ENCODE measurements at places on chromosomes 1 and 21.

GRCh38 chr1:4020449-4020848, 120.4 kb upstream of the C1orf174 start:
- no peak for DNase-seq

DNA sequence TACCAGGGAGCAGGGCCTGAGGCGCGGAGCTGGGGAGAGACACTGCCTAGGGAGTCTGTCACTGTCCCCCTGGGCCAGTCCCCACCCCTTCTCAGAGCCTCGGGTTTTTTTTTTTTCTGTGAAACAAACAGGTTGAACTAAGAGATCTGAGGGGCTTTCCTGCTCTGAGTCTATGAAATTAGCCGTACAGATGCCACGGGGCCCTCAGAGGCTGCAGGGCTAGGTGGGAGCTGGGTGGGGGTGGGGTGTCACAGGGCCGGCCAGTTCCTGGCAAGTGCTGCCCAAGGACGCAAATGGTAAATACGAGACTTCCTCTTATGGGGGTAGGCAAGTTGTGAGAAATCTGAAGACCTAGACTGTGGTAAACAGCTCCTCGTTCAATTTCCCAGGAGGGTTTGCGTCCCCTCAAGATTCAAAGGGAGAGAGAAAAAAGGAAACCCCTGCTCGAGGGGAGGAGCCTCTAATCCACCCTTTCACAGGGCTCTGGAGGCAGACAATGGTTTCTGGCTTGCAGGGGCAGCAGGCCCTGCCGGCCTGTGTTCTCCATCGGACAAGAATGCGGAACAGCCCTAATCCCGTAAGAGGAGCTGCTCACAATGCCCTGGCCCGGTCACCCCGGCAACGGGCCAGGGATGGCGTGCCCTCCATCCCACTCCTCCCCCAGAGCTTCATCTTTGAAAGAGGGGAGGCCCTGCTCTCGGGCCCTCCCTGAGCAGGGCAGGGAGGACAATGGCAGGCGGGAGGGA, 7.8 kb downstream of the NUAK2 start:
- no peak for DNase-seq

- DNase-seq = no peak
These were observed 7.9 kb downstream of the MEF2D start for GRCh38 chr1:156492591-156493080.

DNA sequence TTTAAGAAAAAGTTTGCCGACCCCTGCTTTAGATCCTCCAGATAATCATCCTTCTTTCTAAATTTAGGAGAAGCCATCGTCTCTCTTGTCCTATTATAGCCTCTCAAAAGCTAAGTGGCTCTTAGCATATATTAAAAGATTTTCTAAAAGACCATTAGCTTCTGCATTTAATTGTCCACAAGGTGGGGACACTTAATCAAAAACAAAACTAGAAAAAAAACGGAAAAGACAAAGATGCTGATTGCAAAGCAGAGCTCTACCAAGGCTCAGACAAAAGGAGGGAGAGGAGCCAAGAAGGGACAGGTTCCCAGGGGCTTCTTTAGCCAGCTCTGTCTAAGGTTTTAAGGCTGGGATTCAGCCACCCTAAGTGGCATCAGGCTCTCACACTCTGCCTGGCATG, 128.3 kb upstream of the HMGB4 start:
- DNase-seq = no peak

DNA sequence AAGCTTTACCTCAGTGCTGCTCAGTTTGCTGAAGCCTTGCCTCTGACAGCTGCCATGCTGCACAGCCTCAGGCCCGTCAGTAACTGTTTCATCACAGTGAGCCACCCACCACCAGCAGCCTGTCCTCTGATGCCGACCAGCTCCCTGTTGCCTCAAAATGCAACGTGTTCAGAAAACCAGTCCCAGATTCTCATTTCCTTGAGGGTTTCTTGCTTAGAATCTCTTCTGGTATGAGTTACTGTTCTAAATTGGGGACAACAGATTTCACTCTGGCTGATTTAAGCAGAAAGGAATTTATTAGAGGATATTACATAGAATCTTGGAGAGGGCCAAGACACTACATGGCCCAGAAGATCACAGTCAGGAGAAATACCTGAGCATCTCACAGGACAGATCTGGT, 11.0 kb downstream of the UBL4B start:
- DNase-seq = no peak

DNA sequence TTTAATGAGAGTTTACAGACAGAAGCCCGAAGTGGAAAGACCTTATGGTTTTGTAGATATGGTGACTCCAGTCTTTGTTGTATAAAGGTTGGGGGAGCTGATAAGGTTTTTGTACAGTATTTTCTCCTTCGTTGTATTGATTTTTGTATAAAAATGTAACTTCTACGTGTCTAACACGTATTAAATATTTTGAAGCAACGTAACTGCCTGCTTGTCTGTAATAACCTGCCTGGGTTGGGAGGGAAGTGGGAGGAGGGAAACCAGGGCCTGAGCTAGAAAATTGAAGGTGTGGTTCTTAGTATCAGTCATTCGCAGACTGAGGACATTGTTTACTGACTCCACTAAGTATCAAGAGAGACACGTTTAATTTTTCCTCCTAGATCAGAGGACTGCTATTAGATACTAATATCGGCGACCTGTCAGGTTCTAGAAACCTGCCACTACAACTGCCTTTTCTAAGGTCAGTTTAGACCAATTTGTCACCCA, 2.2 kb downstream of the IER5 start:
- no peak for DNase-seq

DNA sequence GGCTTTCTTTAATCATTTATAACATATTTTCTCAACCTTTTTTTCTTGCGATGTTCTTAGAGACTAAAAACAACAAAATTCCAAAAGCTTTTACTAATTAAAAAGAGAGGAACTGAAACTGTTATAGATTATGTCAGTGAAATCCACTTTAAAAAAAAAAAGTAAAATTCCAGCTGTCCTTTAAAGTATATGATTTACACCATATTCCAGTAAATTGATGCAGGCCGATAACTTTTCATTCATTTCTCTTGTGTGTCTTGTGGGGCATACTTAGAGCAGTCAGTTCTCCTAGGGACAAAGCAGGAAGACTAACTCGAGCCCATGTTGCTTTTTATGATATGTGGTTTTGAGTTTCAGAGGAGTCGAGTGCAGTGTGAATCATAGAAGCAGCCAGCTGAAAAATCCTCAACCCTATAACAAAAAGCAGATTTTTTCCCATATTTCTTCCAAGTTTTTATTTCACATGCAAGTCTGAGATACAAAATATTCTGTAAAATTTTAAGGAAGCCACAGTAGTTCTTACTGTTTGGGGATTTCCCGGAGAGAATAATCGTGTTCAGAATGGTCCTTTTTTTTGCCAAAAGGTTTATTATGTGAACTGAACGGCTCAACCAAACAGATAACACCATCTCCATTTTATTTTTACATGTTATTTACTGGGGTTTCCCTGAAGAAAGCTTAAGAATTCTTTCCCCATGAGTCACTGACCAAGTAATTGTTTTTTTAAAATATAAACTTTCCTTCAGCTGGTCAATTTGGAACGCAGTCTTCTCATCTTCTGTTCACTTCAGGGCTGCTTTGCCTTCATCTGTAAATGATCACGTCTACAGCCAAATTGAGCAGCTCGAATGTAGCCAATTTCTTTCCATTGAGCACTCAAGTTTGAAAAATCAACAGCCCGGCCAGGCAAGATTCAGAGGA, 77.0 kb upstream of the C1orf105 start:
- no peak for DNase-seq

DNA sequence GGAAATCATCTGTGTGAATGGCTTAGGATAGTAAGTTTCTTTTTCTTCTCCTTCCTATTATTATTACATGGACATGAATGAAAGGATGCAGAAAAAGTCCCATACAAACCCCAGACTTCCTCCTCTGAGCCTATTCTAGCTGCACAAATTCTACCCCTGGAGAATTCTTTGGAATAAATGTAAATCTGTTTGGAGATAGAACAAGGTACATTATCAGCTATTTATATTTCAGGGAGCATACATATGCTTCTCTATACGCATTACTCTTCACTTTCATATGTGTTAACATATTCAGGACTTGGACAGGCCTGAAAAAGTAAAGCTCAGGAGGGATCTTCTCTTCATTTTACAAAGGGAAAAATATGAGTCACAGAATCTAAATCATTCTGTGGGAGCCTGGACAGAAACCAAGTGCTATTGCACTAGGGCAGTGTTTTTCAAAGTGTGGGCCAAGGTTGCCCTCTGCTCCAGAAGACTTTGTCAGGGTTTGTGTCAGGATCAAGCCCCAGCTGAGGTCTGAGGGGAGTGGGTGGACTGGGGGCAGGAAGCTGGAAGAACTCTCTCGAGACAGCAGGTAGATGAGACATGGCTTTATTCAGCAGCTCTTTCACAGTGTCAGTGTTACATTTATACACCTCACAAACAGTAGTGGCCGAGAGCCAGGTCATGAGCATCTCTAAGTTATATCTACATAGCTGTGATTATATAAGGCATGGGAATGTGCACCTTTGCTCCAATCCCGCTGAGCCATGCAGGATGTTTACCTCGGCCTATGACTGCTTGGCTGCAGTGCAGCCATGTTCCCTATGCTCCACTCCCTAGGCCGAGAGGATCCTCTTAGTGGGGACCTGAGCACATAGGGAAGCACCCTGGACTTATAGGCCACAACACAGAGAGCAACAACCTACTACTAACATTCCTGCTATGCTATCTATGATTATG, 114.3 kb downstream of the GDAP2 start:
- DNase-seq = no peak

DNA sequence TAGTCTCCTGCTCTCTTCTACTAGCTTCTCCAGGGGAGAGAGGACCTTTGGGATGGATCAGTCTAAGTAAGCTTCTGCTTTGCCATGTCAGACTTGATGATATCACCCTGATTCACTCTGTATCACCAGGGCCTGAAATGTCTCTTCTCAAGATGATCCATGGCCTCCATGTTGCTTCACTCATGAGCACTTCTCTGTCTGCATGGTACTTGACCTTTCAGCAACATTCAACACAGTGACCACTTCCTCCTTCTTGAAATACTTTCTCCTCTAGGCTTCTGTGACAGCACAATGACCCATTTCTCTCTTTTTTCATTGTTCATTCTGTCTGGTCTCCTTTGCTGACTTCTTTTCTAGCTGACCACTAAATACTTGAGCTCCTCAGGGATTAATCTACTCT, 35.3 kb upstream of the NGF start:
- no peak for DNase-seq

- DNase-seq = no peak
These were observed 2.6 kb downstream of the MARCKSL1 start for GRCh38 chr1:32333251-32333963.

- DNase-seq = no peak
These were observed 125.4 kb downstream of the EIF4G3 start for GRCh38 chr1:21051177-21051825.

GRCh38 chr1:228281631-228282328, 73.9 kb downstream of the OBSCN start:
- DNase-seq = no peak

DNA sequence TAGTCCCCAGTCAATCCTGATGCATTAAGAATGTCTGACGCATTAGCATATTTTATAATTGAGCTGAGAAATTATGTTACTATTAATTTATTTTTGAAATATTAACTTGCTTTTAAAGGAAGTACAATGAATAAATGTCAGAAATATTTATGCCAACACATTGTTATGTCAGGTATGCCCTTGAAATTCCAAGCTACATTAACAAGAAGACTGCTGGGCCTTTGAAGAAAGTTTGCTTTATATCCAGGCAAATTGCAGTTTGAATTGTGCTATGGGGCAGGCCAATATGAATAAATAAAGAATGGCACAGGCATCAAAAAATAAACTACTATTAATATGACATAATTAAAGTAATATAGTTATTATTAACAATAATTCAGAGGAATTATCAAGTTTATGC, 1391.3 kb downstream of the PLA2G4A start:
- no peak for DNase-seq

- DNase-seq = no peak
These were observed 124.5 kb downstream of the ZNF648 start for GRCh38 chr1:181936768-181937581.

GRCh38 chr1:223684488-223684792, 18.9 kb upstream of the CAPN8 start:
- DNase-seq = no peak

GRCh38 chr1:57411262-57411661, 12.6 kb downstream of the DAB1 start:
- no peak for DNase-seq

DNA sequence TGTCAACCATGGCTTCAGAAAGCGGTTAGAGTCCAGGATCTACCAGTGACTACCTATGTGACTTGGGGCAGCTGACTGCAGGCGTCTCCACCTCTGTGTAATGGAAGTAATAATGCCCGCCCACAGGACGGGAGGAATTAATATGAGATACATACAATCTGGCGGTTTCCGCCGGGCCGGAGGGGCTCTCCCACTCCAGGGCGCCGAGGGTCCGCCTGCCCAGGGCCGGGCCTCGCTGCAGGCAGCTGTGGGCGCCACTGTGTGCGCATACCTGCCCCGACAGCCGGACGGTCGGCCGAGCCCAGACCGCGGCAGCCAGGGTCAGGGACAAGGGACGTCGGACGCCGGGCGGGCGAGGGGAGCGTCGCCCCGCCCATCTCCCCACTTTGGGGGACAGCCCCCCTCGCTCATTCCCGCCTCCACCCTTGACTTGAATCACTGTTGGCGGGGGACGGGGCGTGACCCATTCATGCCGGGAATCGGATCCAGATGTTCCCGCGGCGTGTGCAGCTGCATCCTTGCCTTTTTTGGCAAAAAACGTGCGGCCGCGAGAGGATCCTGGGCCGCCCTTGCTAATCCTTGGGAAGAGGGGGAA, 6.0 kb upstream of the SF3A3 start:
- DNase-seq = no peak

GRCh38 chr1:221839321-221839720, 97.4 kb upstream of the DUSP10 start:
- no peak for DNase-seq

- DNase-seq = no peak
These were observed 63.8 kb downstream of the RYR2 start for GRCh38 chr1:237105826-237106225.

GRCh38 chr1:247295274-247295684, 36.4 kb downstream of the ZNF496 start:
- DNase-seq = no peak

- DNase-seq = no peak
These were observed 42.4 kb downstream of the CRYAA start for GRCh38 chr21:43211072-43211759.

- DNase-seq = no peak
These were observed 79.2 kb downstream of the HFM1 start for GRCh38 chr1:91325456-91325855.

- no peak for DNase-seq
These were observed 12.3 kb upstream of the LRRC8D start for GRCh38 chr1:89808441-89809117.

- no peak for DNase-seq
These were observed 120.9 kb downstream of the SYT2 start for GRCh38 chr1:202589190-202589930.

GRCh38 chr1:55039342-55040082, at the start of gene PCSK9:
Gene PCSK9 (plus strand): TSS chr1:55039548. CDS start chr1:55039838, 290 bp downstream.
- DNase-seq = no peak

GRCh38 chr1:209048941-209049669, 534.4 kb upstream of the CAMK1G start:
- no peak for DNase-seq

DNA sequence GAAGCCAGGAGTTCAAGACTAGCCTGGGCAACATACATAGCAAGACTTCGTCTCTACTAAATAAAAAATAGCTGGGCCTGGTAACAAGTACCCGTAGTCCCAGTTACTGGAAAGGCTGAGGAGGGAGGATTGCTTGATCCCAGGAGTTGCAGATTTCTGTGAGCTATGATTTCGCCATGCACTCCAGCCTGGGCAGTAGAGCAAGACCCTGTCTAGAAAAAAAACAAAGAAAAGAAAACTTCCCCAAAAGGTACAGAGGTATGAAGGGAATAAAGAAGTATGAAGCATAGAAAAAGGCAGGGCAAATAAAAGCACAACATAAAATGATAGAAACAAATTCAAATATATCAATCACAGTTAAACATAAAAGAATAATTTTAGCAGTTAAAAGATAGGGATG, 28.7 kb downstream of the RPRD2 start:
- DNase-seq = no peak
